ENCODE measurements at places on chromosomes 6 and 20.

DNA sequence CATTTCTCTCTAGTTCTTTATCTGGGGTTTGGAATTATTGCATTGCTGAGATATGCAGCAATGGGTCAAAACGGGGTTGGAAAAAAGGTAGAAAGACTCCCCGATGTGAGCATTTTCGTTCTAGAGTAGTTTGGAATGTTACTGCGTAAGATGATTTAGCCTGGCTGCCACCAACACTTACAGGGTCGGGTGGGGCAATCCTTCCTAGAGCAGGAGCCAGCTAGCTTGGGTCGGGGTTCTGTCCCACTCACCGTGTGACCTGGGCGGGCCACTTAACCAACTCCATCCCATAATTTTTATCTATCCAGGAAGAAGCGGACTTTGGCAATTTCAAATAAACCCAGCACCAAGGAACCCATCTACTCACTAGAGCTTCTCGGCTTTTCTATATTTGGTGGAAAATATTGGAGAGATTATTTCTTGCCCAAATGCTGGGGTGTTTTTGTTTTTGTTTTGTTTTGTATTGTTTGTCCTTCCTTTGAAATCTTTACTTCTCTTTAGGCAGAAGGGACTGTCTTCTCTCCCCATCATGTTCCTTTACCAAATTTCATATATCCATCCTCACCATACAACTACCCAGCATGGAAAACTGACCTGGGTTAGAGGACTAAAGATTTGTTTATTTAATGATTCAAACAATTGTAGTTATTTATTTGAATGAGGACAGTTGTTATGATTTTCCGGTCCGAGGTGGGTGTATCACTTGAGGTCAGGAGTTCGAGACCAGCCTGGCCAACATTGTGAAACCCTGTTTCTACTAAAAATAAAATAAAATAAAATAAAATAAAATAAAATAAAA, 72.4 kb downstream of the GPX5 start:
- DNase-seq: no peak

DNA sequence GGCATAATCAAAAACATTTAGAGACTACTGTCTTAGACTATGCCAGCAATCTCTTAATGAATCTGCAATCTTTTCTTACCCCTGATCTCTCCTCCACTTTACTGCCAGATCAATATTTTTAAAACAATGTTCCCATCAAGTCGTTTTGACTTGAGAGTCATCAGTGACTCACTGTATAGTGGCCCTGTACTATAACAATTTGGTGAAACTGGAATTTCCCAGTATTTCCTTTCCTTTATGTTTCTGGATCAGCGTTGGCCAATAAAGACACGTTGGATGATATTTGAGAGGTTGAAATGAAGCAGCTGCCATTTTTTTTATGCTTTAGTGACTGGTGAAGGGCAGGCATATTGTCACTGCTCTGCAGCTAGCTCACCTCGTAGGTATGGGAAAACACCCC, 10.1 kb upstream of the SMIM13 start:
- no peak for DNase-seq

DNA sequence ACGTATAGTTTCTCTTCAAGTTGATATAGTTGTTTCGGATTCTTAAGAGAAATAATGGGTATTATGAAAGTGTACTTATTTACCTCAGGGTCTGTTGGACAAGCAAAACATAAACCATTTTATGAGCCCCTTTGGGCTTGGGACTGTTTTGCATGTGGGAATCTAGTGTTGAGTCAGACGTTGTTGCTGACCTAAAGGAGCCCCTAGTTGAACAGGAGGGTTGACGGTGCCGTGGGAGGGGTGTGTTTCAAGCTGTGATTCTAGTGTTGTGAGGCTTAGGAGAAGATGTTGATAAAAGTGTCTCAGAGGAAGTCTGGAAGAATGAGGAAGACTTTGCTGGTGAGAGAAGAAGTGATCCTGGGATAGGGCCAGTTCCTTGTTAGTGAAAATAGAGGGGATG, 140.0 kb downstream of the ARID1B start:
- no peak for DNase-seq

- no peak for DNase-seq
Observed at GRCh38 chr6:117206944-117207687, 58.2 kb upstream of the VGLL2 start.

DNA sequence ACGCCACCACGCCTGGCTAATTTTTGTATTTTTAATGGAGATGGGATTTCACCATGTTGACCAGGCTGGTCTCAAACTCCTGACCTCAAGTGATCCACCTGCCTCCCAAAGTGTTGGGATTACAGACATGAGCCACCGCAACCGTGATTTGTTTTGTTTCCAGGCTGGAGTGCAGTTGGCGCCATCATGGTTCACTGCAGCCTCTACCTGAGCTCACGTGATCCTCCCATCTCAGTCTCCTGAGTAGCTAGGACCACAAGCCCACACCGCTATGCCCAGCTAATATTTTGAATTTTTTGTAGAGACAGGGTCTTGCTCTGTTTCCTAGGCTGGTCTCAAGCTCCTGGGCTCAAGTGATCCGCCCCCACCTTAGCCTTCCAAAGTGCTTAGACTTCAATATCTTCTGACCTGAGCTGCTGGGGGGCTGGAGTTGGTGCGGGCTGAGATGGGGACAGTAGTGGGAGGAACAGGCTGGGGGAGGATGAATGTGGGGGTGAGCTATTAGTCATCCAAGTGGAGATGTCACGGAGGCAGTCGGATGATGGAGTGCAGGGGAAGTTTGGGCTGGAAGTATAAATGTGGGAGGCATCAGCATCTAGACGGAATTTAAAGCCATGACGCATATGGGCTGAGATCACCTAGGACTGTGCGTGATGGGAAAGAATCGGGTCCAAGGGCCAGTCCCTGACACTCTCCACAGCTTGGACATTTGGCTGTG, 23.1 kb upstream of the ZMYND8 start:
- no peak for DNase-seq

GRCh38 chr20:36344517-36345132, 38.5 kb downstream of the DLGAP4 start:
- no peak for DNase-seq

GRCh38 chr20:36574366-36575135, 1.2 kb downstream of the TGIF2 start:
- no peak for DNase-seq

- no peak for DNase-seq
Observed at GRCh38 chr6:143973097-143973966, 34.7 kb downstream of the PLAGL1 start.

DNA sequence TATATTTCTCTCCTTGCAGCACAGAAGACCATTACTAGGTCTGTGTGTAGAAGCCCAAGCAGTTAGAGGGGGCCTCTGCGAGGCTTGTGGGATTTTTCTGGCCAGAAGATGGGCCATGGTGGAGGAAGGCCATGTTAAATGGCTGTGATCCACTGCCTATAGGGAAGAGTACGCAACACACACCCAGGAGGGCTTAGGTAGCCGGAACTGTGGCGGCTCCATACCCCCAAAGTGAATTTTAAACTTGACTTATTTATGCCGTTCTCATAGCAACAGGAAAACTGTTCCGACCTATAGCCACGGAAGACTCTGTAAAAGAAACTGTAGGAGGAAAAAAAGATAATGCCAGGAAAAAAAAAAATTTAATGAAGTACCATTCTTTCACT, 69.5 kb downstream of the SLX4IP start:
- DNase-seq: no peak

DNA sequence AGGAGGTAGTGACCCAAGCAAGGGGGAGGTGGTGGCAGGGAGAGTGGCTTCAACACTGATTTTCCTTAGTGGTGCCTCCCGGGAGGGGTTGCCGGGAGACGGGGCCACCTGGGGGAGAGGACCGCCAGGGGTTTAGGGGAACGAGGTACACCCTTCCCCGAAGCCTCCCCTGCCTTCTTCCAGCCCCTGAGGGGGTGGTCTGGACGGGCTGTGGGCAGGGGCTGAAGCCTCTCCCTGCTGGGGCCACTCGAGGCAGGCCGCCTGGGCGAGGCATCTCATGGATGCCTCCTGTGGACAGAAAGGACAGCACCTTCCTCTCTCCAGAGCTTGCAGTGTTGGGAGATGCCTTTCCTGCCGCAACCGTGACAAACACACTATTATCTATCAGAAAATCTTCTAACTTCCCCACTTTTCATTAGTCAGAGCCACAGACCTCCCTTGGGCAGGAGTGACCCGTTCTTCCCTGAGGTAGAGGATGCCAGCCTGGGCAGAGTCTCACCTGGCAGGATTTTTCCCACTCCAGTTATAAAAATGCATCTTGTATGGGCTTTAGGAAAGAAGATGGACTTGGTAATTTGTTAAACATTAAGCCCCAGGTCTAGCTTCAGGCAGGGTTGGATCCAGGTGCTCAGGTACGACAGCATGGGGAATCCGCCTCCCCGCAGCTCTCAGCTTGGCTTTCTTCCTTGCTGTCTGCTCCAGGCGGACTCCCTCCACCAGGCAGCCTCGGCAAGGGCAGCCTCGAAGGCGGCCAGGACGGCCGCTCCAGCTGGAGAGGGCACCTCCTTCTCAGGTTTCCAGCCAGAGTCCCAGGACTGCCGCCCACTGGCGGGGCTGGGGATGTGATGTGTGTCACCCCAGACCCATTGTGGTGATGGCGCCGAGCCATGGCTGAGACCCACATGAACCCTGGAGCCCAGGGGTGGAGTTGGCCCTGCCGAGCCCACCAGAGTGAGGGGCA, 11.0 kb downstream of the HRH3 start:
- DNase-seq: no peak

DNA sequence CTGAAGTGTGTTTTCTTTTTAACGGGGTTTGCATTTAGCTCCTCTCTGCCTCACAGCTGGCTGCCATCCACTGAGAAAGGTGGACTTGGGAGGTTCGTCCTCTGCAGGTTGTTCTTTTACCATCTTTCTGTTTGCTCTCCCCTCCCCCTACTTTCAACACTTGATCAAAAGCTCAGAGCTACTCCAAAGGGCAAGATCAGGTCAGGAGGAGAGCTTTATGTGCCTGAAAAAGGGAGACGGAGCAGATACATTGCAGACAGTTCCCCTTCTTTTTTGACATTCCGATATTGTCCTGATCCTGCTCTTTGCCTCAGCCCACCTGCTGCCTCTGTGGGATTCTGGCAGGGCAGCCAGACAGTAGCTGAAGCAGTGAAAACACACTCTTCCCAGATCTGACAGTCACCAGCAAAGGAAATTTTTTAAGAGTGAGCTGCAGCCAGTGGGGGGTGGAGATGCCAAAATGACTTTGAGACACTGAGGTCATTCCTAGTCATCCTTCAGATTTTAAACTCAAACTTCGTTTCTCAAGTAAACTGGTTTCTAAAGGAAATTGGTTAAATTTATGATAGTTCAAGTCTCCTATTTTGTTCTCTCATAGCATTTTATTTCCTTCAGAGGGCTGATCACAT, 26.5 kb downstream of the SMLR1 start:
- DNase-seq: no peak

- no peak for DNase-seq
Observed at GRCh38 chr20:63383556-63383955, 22.4 kb upstream of the CHRNA4 start.

GRCh38 chr6:3568396-3569082, 111.7 kb upstream of the SLC22A23 start:
- no peak for DNase-seq

- DNase-seq: no peak
Observed at GRCh38 chr20:9516234-9516871, 2.0 kb downstream of the LAMP5 start.

- no peak for DNase-seq
Observed at GRCh38 chr20:23308024-23308423, 42.6 kb upstream of the NXT1 start.

- DNase-seq: no peak
Observed at GRCh38 chr6:14618759-14619418, 501.3 kb downstream of the CD83 start.

DNA sequence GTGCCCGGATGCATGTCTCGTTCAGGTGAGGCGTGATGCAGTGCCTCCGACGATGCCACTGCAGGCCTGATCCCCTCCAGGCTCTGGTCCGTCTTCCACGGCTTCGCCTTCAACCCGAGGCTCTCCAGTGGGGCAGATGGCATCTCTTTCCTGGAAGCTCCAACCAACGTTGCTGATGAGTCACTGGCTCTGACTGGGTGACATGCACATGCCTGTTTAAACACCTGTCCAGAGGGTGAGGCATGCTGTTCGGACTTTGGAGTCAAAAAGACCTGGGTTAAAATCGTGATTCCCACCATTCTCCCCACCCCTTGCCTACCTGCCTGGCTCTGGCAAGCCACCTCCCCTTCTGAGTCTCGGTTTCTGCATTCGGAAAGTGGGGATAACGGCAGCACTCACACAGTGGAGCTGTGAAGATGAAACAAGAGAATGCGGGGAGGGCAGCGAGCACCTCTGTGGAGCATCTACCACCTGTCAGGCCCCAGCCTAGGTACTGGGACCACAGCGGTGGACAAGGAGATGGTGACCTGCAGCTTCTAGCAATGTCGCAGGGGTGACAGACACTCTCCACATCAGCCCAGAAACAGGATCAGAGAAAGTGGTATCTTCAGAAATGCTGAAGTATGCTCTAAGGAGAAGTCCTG, 8.5 kb upstream of the EDN3 start:
- DNase-seq: no peak

GRCh38 chr6:17021539-17021889, 80.3 kb upstream of the STMND1 start:
- no peak for DNase-seq

GRCh38 chr6:16483315-16483875, 245.0 kb downstream of the GMPR start:
- no peak for DNase-seq

DNA sequence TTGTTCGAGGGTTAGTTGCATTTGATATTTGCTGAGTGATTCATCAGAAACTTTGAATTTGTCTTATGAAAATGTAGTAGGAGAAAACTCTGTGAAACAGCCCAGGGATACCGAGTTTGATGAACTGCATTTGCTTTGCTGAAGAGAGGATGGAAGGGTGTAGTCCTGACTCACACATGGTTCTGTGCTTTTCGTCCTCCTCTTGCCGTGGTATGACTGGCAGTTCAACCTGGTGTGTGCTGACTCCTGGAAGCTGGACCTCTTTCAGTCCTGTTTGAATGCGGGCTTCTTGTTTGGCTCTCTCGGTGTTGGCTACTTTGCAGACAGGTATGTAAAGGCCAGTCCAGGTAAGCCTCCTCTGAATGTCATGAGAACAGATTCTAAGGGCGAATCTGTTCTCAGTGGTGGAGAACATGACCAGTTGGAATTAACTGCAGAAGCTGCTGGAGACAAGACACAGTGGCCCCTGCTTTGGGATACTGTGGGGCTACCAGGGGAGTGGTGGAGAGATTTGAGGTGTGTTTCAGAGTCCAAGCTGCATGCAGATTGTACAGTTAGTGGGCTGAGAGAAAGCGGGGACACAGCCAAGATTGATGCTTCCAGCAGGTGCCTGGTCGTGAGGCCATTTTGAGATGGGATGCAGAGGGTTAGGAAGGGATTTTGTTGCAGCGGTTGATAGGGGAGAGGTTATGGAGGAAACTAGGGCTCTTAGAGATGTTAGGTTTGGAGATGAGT, 8.4 kb downstream of the SLC22A1 start:
- no peak for DNase-seq
